ENCODE measurements at places on chromosomes 7 and 10.

GRCh38 chr7:134535272-134535918, 8.0 kb downstream of the AKR1B10 start:
- no peak for DNase-seq

DNA sequence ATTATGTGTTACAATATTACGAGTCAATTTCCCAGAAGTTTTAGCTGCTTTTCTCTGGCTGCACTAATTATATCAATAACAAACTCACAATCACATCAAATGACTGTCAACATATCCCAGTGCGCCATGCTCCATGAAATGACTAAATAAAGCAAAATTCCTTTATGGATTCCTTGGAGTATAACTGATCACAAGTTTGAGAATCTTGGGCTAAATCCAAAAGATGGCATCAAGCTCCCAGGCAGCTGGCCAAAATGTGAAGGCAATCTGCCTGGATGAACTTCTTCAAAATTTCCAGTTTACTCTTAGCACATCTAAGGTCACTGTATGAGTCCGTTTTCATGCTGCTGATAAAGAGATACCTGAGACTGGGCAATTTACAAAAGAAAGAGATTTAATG, 210.8 kb downstream of the CCSER2 start:
- no peak for DNase-seq

DNA sequence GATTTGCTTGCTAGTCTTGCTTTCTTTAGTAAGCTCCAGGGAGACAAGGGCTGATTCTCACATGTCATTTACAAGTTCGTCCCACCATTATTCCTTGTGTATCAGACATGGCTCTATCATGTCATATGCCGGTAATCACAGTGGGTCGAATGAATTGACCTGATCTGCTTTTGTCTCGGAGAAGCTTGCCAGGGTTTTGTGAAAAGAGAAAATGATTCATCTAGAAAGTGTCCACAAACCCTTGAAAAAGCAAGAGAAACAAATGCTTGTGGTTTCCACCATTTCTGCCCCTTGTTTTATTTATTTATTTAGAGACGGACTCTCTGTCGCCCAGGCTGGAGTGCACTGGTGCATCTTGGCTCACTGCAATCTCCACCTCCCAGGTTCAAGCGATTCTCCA, 278.5 kb downstream of the TCF7L2 start:
- no peak for DNase-seq

- no peak for DNase-seq
Measured at GRCh38 chr7:110835849-110836248, 255.1 kb upstream of the LRRN3 start.

DNA sequence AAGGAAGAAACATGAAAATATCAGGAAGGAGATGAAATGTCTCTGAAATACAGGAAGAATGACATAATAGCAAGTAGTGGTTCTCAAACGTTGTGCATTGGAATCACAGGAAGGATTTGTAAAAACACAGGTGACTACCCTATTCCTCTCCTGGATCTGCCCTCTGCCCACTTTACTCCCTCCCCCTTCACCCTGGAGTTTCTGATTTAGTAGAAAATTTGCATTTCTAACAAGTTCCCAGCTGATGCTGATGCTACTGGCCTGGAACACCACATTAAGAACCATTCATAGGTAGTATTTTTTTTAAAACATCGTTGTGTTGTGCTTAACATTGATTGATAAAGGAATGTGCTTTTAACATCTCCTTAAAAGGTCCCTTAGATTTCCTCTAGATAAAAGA, 130.9 kb downstream of the PHF14 start:
- DNase-seq, result no peak

GRCh38 chr7:13949445-13949844, 40.0 kb downstream of the ETV1 start:
- DNase-seq, result no peak

DNA sequence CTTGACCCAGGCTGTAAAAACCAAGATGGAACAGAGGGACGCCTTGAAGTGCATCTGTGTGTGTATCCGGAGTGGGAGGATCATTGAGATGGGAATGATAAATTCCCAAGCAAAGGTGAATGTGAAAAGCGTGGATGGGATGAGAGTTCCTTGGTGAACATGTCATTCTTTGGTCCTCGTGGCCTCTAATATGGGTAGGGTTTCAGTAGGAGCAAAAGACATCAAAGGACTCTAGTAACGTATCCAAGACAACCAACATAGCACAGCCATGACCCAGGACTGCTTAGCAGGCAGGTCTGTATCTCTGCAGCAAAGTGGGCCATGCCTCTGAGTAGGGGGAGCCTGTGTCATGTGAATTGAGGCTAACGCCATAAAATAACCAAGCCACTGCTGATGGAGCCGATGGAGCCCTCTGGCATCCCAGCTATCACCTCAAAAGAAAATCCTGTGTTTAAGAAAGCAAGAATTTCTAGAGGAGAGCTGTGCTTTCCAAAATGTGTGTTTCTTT, 98.6 kb downstream of the CCDC3 start:
- no peak for DNase-seq

DNA sequence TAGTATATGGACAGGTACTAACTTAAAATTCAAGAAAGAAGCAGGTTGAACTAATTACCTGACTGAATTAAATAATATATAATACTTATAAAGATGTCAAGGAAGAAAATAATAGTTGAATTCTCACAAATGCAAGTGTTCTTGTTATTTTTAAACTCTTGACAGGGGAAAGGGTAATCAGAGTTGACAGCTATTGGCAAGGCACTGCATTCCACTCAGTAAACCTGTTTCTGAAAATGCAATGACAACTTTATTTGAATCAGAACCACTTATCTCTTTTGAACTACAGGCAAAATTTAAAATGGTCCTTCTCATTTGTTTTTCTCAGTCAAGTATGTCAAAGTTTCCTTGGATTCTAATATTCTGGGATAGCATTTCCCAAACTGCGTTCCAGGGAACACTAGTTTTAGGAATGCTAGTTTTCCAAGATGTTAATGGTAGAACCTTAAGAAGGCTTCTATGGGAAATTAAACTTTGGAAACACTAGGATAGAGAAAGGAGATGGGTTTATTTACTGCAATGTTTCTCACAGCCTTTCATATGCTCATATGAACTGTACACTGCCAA, 103.7 kb upstream of the LRRN3 start:
- no peak for DNase-seq

- DNase-seq, result no peak
Measured at GRCh38 chr10:110172155-110172554, 35.2 kb upstream of the MXI1 start.

GRCh38 chr7:154442939-154443338, 390.7 kb downstream of the DPP6 start:
- no peak for DNase-seq

DNA sequence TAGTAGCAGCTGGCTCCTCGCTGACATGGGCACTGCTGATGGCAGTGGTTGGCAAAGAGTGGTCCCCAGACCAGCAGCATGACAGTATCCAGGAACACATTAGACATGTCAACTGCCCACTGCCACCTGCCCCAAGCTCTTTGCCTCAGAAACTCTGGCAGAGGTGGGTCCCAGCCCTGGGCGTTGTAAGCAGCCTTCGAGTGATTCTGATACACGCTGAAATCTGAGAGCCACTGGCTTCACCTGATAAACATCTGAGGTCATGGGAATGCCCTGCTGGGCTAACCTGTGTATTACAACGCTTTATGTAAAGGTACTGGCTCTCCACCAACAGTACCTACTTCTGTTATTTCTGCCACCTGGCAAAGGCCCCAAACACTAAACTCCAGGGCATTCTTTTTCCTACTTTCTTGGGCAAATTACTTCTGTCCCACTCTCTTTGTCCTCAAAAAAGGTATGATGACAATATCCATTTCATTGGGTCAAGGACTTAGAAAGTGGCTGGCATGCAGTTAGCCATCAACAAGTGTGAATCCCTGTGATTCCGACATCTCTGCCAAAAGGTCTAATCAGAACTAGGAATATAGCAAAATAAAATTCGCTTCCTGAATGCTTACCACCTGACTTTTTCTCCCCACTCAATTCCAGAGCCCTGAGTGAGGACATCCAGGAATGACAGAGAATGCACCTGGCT, 9.2 kb downstream of the SGMS1 start:
- DNase-seq, result peak; percentile 41

DNA sequence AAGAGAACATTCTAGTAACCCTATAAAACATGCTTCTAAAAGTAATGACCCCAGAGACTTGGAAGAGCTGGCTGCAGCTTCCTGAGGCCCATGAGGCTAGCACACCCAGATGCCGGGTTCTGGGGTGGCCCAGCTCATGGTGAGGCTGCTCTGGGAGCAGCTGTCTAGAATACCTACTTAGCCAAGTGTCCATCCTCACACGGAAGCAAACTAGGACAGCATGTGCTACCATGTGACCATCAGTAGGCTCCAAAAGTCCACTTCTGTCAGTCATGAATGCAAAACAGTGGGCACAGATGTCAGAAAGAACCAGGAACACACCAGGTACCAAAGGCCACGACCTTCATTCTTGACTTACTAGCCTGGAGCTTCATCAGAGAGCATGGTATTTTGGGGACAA, 32.4 kb downstream of the CTBP2 start:
- no peak for DNase-seq

DNA sequence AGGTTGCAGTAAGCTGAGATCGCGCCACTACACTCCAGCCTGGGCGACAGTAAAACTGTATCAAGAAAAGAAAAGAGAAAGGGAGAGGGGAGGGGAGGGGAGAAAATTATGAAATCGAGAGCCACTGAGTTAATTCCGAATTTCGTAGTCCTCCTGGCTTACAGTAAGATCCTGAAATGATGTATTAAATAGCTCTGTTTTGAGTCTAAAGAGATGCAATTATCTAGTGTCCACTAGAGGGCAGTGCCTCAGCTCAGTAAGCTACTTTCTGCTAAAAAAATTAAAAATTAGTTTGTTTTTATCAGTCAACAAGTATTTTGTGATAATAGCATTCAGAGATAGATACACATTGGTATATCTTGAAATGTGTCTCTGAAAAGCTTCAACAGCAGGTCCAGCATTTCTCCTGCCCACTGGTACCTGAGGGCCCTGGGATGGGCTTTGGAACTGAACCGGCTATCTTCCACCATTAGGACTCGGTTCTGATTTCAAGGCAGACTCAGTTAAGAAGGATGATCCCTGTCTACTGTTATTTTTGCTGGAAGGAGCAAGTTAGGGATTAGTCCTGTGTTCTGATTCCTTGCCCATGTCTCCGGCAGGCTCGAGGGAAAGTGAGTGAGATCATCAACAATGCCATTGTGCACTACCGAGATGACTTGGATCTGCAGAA, 19.5 kb downstream of the TSPAN33 start:
- peak; percentile 41 for DNase-seq

- DNase-seq, result no peak
Measured at GRCh38 chr10:70319183-70319582, 35.4 kb upstream of the NPFFR1 start.

GRCh38 chr10:665579-666091, 23.8 kb downstream of the DIP2C start:
- no peak for DNase-seq

GRCh38 chr7:107207459-107207858, 38.7 kb downstream of the HBP1 start:
- DNase-seq, result no peak

- DNase-seq, result no peak
Measured at GRCh38 chr10:126243306-126243705, 145.0 kb downstream of the ADAM12 start.

GRCh38 chr7:11985971-11986370, 154.0 kb upstream of the THSD7A start:
- DNase-seq, result no peak

DNA sequence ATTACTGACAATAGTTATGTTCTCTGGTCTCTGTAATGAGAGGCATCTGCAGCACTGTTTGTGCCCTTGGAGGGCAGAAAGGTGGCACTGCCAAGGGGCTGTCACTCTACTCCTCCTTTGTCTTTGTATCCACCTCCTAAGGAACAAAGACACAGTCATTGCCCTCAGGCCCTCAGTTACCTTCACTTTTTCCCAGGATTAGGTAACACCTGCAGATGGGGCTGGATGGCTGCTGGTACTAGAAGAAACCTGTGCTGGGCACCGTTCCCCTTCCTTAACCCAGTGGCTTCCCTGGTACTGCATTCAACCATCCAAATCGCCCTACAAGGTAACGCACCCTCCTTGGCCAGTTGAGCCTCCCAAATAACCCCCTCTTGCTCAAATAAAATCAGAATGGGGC, 246.9 kb upstream of the NEBL start:
- no peak for DNase-seq

DNA sequence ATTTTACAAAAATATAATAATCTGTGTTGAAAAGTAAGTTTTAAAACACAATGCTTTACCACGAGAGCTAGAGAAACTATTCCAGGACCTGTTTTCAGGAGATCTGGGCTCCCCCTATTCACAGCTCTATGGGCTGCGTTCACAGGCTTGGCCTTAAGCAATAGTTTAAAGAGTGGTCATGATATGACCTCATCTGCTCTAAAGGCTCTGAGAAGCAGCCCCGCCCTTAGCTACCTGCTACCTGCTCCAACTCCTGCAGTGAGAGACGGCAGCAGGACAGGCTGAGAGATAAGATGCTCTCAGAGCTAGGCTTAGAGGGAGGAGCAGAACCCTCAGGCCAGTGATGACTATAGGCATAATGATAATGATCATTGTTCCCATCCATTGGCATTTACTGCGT, 12.6 kb downstream of the ALOX5 start:
- no peak for DNase-seq

- DNase-seq, result no peak
Measured at GRCh38 chr10:52617346-52617745, 155.2 kb downstream of the MBL2 start.
